ENCODE measurements at places on chromosomes 12 and 14.

DNA sequence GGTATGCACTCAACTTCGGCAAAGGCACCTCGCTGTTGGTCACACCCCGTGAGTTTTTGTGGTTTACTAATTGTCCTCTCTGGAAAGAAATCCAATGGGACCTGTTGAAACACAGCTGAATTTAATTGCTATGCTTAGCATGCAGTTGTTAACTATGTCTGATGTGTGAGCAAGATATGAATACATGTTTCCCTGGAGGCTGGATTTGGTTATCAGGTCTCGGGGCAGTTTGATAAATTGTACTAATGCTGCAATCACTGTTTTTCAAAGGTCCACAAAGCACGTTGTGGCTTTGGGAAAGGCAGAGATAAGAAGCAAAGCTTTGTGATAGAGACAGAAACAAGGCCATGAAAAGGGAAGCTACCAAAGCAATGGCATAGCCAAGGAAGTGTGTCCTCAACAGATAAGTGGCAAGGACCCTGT lies 91.3 kb downstream of the DAD1 start:
- DNase-seq, result no peak

GRCh38 chr12:99152337-99152736 lies 495.2 kb upstream of the GARIN6 start:
- no peak for DNase-seq

DNA sequence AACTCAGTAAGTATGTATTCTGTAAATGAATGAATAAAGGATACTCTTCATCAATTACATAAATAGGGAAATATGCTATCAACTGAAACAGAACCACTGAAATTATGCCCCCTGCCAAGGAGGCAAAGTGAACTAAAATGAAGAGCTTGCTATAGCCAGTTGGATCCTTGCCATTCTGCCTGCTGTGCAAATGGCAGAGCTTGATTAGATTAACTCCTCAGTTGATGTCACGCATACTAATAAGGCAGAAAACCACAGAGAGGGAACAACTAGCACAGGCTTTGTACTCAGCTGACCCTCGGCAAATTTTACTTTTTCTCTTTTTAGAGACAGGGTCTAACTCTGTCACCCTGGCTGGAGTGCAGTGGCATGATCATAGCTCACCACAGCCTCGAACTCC lies 36.7 kb upstream of the FERMT2 start:
- DNase-seq, result no peak

DNA sequence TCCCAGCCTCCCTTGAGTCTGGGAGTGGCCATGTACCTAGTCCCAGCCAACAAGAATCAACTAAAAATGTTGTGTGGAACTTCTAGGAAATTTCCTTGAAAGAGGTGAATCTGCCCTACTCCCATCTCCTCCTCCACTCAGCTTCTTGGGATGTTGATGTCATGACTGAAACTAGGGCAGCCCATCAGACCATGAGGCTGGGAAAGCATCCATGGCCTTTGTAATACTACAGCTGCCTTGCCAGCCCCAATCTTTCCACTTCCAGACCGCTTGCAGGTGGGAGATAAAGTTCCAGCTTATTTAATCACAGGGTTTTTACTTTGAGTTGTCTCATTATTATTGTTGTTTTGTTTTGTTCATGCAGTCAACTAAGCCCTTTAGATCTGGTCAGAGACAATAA lies 170.3 kb upstream of the LMNTD1 start:
- DNase-seq, result no peak

GRCh38 chr12:18400186-18400585 lies 138.9 kb downstream of the PIK3C2G start:
- DNase-seq, result no peak

- no peak for DNase-seq
Measured at GRCh38 chr14:79077096-79077495, 906.9 kb downstream of the NRXN3 start.

GRCh38 chr14:76088326-76088725 lies 63.4 kb upstream of the GPATCH2L start:
- DNase-seq, result no peak

- no peak for DNase-seq
Measured at GRCh38 chr12:59164991-59165718, 244.9 kb upstream of the LRIG3 start.

DNA sequence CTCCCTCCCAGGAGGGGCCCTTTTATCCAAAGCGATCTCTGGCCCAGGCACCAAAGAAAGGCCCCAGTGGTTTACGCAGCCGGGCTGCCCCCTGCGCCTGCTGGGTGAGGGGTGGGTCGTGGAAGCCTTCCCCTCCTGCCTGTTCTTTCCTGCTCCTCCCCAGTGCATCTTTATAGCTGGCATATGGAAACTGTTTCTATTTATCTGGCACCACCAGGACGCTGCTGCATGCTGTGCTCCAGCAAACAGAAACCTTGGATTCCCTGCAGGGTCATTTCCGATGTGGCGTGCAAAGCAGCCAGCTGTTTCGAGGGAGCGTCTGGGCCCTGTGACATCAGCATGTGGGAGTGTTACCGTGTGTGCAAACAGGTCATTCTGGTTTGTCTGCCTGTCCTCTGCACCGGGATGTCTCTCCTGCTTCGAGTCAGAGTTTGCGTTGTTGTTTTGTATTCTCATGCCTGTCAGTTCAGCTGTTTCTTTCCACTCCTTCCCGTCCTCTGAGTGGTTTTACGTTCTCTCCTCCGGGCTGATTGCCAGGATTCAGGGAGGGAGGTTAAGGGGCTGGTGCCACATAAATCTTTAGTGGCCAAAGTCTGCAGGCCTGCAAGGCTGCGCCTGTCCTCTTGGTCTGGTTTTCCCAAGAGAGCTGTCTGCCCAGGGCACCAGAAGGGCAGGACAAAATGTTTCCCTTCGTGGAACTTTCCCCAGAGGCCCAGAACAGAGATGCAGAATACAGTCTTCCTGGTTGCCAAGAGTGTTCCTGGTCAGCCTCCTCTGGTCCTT lies 24.6 kb downstream of the TPCN1 start:
- no peak for DNase-seq

GRCh38 chr14:94051115-94051514 lies 25.0 kb downstream of the OTUB2 start:
- no peak for DNase-seq

GRCh38 chr14:61894452-61895077 lies 132.3 kb downstream of the SNAPC1 start:
- DNase-seq, result no peak

DNA sequence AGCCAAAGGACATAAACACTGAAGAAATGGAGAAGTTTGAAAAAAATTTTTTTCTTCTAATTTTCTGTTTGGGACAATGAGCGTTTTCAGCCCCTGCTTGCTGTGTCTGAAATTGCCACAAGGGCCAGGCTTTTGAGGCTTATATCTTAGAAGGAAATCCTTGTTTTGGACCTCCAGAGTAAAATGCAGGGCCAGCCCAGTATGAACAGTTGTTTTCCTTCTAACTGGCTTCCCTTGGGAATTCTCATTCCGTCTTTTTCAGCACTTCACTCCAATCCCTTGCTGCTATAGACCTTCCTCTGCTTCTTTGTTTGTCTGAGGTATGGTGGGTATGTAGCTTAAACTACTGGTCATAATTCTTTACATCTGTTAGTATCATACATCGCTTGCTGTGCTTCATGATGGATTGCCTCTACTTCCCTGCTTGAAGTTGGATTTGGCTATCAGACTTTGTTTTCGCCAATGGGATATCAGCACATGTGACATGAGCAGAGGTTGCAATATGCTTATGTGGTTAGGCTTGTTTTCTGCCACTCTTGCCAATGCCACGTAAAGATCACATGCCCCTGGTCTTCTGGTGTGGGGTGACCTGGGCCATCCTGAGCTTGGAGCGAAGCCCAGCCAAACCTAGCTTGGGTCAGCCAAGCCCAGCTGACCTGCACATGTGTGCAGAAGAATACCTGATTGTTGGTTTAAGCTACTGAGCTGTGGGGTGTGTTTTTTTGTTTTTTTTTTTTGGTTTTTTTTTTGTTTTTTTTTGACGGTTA lies 64.7 kb downstream of the AVPR1A start:
- DNase-seq, result no peak

DNA sequence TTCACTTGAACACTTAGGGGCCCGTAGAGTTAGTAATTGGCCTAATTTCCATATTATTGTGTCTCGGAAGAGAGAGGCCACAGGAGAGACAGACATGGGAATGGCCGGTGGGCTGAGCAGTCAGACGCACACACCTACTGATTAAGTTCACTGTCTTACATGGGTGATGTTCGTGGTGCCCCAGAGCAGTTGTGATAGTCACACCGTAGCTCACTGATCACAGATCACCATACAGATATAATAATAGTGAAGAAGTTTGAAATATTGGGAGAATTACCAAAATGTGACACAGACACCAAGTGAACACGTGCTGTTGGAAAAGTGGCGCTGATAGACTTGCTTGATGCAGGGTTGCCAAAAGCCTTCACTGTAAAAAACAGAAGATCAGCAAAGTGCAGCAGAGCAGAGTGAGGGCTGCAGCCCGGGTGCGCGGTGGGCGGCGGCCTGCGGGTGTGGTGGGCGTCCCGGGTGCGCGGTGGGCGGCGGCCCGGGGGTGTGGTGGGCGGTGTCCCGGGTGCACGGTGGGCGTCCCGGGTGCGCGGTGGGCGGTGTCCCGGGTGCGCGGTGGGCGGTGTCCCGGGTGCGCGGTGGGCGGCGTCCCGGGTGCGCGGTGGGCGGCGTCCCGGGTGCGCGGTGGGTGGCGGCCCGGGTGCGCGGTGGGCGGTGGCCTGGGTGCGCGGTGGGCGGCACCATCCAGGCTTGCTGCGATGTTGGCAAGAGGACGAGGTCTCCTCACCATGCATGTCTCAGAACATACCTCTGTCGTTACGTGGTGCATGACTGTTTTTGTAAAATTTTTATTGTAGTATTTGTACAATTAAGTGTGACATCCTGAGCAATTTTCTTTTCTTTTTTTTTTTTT lies 34.3 kb upstream of the TEX22 start:
- peak; percentile 23 for DNase-seq

DNA sequence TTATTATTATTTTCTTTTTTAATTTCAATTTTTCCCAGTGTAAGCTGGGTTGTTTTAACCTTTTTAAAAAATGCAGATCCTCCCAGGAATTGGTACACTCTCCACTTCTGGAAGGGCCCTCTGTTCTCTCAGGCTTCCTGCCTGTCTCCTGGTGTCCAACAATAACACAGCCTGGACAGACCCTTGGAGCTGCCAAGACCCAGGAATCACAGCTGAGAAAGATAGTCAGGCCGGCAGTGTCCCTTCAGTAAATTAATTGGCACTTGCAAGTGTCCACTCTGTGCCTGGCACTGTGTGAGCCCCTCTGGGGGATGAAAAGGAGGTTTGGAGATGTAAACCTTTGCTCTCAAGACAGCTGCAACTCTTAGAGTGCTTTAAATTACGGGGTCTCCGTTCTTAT lies 113.3 kb downstream of the SMOC1 start:
- no peak for DNase-seq

DNA sequence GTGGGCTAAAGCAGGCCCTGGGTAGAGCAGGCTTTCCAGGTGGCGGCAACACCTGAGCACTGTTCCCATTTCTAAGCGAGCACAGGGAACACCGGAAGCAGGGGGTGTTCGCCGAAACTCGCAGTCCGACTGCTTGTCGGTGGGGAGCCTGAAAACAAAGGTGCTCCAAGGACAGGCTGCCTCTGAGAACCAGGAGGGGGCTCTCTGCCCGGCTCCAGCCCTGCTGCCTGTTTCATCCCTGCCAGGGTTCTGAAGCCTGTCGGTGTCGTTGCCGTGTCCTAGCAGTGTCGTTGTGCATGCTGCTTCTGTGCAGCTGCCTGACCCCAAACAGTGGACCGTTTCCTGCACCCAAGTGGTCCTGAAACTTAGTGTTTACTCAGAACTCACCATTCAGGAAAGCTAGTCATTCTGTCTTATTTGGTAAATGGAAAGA lies 21.8 kb downstream of the CCNK start:
- no peak for DNase-seq

DNA sequence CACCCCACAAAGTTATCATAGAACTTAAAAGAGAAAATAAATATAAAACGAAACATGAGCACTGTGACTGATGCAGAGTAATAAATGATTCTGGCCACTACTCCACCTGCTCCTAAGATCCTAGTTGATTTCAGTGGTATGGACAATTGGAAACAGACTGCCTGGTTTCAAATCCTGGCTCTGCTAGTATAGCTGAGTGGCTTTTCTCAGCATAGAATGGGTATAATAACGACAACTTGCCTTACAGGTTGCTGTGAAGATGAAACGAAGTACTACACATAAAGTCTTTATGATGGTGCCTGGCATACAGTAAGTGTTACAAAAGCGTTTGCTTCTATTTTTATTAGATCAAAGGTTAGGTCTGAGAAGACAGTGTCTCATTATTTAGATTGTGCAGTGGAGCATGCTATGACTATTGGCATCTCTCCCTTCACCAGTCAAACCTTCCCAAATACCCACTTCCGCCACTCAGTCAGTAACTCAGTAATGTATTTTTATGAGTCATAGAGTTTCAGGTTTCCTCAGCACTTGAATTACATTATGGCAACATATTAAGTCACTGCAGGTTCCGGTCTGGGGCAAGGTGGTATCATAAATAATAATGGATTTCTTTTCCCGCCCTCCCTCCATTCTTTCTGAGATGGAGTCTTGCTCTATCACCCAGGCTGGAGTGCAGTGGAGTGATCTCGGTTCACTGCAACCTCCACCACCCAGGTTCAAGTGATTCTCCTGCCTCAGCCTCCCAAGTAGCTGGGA lies 29.7 kb upstream of the NR2C1 start:
- DNase-seq, result no peak

DNA sequence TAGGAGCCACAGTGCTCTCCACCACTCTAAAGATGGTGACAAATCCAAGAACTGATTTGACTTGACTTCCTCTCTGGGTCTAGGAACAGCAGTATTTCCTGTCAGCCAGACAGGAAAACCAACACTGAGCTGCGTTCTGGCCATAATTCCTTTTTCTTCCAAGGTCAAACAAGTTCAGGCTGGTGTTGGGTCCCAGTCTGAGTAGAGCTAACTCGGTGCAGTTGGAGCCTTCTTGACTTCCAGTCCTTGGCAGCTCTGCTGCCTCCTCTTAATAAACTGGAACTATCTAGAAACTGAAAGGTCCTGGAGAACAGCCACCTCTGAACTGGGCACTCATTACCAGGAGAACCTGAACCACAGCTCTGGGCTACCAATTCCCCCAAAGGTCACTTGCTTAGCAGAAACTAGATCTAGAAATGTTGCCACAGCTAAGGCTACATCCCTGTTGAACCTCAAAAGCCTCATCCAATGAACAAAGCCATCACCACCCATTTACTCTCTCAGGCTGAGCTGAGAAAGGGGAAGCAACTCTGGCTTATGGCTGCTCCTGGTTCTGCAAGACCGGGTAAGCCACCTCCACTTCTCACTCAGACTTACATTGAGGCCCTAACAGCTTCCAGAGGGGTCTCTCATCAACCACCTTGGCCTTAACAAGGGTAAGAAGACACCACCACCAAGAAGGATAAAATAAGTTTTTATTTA lies 27.7 kb downstream of the MAX start:
- DNase-seq, result no peak

- DNase-seq, result peak; percentile 7
Measured at GRCh38 chr12:71746974-71747611, 7.6 kb upstream of the RAB21 start.

DNA sequence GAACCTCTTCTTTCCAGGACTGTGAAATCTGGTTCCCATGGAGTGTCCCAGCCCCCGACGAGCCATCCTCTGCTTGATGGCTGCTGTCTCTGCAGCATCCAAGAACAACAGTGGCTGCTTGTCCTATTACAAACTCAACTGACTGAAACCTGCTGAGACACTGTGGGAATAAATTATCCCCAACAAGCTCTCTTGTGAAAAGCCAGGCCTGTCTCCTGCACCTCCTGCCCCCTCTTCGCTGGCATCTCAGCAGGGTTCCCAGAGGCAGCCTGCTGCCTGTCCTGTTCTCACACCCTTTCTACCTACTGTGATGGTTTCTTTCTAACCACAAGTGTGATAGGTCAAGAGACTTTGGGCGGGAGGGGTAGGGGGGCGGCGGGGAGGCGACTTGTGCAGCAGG lies 180.2 kb downstream of the TSPAN9 start:
- no peak for DNase-seq

Measured in activated CD4-positive, CD25-positive, alpha-beta regulatory T cell (primary cell).